ENCODE measurements at places on chromosomes 4 and X. TPM values are rescaled to one million over a fixed set of nuclear protein-coding genes. Genes with fewer than 3 reads are reported as not detected.

DNA sequence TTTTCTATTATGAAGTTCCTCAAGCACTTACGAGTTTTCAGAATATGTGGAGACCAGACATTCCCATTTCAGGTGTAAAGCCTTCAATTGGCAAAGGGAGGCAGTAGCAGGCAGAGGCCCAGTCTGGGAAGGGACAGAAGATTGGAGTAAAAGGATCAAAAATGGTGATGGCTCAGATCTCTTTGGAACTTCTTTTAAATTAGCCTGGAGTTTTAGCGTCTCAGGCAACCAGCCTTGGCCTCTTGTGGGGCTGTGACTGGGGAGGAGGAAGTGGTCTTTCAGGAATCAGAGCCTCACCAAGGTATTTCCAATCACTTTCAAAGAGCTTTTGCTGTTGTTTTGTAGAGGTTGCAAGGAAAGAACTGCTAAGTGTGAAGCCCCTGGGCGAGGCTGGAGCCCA, 239.1 kb downstream of the FRAS1 start:
- DNase-seq: no peak

DNA sequence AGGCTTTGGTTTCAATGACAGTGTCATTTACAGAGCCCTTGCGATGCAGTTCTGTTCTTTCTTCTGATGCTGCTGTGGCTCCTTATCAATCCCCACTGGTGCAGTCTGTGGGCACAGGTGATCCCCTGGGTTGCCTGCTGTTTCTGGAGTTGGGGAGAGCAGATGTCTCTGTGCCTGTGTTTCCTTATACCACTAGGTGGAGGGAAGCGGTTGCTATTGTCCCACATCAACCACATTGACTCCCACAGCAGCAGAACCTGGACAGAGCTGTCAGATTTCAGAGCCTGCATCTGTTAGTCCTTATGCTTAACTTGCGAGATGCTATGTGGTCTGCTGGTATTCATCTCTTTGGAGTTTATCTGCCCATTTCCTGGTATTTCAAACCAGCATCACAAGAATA, 57.7 kb downstream of the NEIL3 start:
- no peak for DNase-seq

GRCh38 chr4:13903901-13904300, 276.4 kb upstream of the BOD1L1 start:
- DNase-seq: no peak

SLIT2 gene
- polyA plus RNA-seq: not detected

OPN1MW gene
- not detected for polyA plus RNA-seq

GRCh38 chrX:5054852-5055251, 1173.8 kb downstream of the NLGN4X start:
- no peak for DNase-seq

SETD7 gene
- 10.7 TPM for polyA plus RNA-seq

DNA sequence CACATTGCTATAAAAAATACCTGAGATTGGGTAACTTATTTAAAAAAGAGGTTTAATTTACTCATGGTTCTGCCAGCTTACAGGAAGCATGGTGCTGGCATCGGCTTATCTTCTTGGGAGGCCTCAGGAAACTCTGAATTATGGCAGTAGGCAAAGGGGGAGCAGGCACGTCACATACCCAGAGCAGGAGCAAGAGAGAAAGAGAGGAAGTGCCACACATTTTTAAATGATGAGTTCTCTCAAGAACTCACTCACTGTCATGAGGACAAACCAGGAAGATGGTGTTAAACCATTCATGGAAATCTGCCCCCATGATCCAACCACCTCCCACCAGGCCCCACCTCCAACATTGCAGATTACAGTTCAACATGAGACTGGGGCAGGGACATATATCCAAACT, 10.0 kb upstream of the AFF1 start:
- no peak for DNase-seq

GRCh38 chr4:168666531-168666930, 169.7 kb downstream of the PALLD start:
- DNase-seq: no peak

DNA sequence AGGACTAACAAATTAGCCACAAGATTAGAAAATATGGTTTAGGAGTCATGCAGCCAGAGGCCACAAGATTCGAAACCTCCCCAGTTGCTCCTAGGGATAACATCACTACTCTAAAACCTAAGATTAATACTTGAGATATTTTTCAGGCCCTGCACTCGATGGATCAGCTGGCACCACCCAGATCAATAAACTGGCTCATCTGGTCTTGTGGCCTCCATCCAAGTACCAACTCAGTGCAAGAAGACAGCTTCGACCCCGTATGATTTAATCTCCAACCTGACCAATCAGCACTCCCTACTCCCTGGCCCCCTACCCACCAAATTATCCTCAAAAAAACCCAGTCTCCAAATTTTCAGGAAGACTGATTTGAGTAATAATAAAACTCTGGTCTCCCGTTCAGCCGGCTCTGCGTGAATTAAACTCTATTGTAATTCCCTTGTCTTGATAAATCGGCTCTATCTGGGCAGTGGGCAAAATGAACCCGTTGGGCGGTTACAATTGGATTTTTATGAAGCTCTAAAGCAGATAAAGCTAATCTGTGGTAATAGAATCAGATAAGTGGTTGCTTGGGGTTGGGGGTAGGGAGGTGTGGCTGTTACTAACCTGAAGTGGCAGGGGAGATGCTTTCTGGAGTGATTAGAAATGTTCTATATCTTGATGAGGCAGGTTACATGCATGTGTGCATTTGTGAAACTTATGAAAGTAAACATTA, 91.8 kb upstream of the ATXN3L start:
- no peak for DNase-seq

FAM9C gene
- polyA plus RNA-seq: not detected

- no peak for DNase-seq
Observed at GRCh38 chr4:107987916-107988762, 1.6 kb upstream of the HADH start.

DNA sequence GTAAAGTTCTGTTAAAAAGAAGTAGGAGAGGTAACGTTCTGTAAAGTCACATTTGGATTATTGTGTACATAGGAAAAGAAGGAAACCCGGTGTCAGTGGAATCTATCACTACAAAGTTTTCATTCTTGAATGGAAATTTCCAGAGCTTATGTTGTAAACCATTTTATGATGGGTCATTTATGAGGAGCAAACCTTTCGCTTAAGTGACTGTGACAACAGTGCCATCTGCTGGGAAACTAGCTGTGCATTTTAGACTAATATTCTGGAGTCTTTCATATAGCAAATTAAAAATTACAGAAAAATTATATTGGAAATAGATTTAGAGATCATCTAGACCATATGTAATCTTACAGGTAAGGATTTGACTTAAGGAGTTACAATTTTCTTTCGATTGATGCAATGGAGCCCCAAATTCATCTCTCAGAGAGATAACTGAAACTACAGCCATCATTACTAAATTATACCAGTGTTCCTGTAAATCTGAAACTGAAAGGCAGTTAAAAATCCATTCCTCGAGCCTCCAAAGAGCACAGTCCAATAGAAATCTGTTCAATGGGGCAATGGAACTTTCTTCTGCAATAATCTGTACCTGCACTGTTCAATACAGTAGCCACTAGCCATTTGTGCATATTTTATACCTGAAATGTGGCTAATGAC, 26.9 kb downstream of the ASB9 start:
- DNase-seq: peak; percentile 15

CAPN6 gene
- polyA plus RNA-seq: not detected
